ENCODE measurements at places on chromosomes 6 and 20.

- DNase-seq = no peak
These were observed 41.3 kb upstream of the NAA20 start for GRCh38 chr20:19975901-19976300.

- DNase-seq = no peak
These were observed 390.4 kb downstream of the SYNE1 start for GRCh38 chr6:152246554-152247337.

DNA sequence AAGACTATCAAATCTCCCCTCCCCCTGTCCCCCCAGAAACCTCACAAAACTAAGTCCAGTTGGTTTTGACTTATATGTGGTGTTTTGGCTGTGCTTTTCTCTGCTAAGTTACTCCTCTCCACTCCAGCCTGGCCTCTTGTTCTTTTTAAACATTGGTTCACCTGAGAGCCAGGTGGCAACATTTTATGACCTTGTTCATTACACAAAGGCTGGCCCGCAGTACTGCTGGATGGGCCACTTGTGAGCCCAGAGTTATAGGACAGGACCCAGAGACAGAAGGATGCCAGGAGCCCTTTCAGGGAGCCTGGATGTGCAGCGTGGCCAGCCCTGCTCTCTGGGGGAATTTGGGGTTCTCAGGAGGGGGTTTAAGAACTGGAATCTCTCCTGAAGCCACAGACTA is 90.0 kb downstream of the RAMACL start:
- DNase-seq = no peak

- no peak for DNase-seq
These were observed 63.4 kb downstream of the TRAM2 start for GRCh38 chr6:52513464-52513863.

GRCh38 chr6:109510358-109510757 is 27.3 kb upstream of the ZBTB24 start:
- no peak for DNase-seq

DNA sequence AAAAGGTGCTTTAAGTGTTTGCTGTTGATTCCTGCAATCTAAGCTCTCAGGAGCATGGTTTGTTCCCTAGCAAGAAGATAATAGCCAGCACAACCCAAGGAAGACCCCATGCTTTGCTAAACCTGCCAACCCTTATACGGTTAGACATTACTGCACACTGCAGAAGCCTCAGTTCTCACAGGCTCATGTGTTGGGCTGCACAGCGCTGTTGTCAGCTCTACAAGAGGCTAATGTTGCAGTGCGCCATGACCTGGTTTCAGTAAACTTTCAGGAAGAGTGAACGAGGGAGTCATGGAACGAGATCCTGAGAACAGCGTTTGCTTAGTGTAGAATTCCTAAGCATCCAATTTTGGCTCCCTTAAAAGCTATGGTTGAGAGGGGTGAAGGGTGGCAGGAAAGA is 218.5 kb downstream of the ARHGAP18 start:
- no peak for DNase-seq

Measured in hematopoietic multipotent progenitor cell treated with erythropoietin and hydrocortisone succinate and interleukin-3 and kit ligand, for 17 days (in vitro differentiated cells).